ENCODE measurements at places on chromosomes 4 and X. TPM values are rescaled to one million over a fixed set of nuclear protein-coding genes. Genes with fewer than 3 reads are reported as not detected.
A peak's percentile ranks its signal among the peaks of the same experiment; 100 is the strongest.

- peak; percentile 88 for DNase-seq
Observed at GRCh38 chr4:80305466-80305865, 30.1 kb upstream of the CFAP299 start.

TCEAL7 gene
- 32.5 TPM for total RNA-seq

DNA sequence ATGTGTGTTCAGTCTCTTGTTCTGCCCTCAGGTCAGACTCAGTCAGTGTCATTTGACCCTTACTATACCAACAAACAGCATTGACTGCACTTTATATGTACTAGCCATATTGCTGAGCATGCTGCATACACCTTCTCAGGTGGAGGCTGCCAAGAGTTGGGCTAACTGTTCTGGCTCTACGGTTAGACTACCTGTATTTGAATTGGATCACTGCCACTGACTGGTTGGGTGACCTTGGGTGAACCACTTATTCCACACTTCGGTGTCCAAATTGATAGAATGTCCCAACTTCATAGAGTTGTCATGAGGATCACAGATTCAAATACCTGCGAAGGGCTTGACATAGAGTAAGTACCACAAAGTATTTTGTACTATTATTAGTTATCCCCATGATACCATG lies 91.2 kb upstream of the GPR50 start:
- DNase-seq, result no peak

- DNase-seq, result peak; percentile 98
Observed at GRCh38 chr4:89509708-89510281, 202.2 kb upstream of the GPRIN3 start.

- no peak for DNase-seq
Observed at GRCh38 chr4:2478229-2478628, 9.3 kb downstream of the RNF4 start.

DNA sequence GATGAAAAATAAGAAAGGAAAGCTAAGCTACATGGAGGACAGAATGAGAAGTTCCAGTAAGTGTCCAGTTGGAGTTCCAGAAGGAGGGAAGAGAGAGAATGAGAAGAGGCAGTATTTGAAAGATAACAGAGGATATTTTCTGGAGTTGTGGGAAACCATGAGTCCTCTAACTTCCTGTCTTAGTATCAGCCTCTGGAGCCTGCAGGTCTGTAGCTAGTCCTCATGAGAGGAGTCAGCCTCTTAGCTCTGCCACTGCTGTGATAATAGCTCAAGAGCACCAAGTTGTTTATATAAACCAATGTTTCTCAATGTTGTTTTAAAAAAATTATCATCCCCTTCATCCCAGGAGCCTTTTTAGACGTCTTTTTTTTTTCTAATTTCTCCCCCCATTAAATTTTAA lies 2.4 kb upstream of the PLAC1 start:
- peak; percentile 31 for DNase-seq

DNA sequence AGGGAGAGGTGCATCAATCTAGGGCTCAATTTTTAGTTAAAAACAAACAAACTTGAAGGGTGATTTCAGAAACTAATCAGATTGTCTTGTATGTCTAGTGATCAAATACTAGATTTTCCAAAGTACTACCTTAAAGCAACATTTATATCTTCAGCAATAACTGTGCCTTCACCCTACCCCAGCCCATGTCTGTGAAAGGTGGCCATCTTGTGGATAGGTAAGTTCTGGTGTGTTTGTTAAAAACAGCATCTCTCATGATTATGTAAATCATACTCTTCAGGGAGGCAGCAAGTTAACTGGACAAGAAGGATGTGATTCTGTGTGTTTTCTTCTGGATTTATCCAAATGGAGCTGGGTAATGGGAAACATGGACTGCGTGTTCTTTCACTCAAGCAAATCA lies 81.4 kb upstream of the ACSL1 start:
- no peak for DNase-seq

UVSSA gene
- 4.6 TPM for total RNA-seq

- DNase-seq, result no peak
Observed at GRCh38 chrX:88746925-88747324, at the start of gene CPXCR1. TSS of gene CPXCR1 (plus strand) at chrX:88747225. CDS start at chrX:88753415, 6,190 bp downstream.

All from fibroblast of lung (primary cell).